Endodermal cell (in vitro differentiated cells): ENCODE measurements at places on chromosomes 7 and 10.

GRCh38 chr7:103752995-103753394 is 236.5 kb downstream of the RELN start:
- no peaks in the 10 kb centered on the region for H3K4me1 ChIP-seq
- no peaks in the 10 kb centered on the region for H3K27me3 ChIP-seq
- H3K27ac ChIP-seq, result no peak overlapping the region
- H3K36me3 ChIP-seq, result no peaks in the 10 kb centered on the region

- H3K27ac ChIP-seq, result no peak overlapping the region
- H3K4me1 ChIP-seq, result no peaks in the 10 kb centered on the region
- H3K27me3 ChIP-seq, result no peaks in the 10 kb centered on the region
- peaks cover 23% of the 10 kb centered on the region for H3K36me3 ChIP-seq
- peak; percentile 46 for DNase-seq
- H3K4me3 ChIP-seq, result no peak overlapping the region
Observed at GRCh38 chr10:25974897-25975459, 40.9 kb downstream of the MYO3A start.

DNA sequence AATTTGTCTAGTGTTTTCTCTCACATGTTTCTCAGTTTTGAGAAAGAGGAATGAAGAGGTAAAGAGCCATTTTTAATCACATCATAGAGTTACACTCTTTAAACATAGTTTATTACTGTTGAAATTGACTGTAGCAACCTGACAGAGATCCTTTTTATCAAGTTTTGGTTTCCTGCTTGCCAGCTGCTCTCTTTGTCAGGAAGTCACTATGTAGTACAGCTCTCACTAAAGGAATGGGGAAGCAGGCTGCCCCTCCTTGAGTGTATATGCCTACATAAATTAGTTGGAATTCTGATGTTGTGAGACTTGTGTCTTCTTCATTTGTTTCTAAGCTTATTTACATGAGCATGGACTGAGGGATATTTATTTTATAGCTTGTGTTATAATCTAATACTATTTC is 1274.0 kb upstream of the CELF2 start:
- no peaks in the 10 kb centered on the region for H3K36me3 ChIP-seq
- no peaks in the 10 kb centered on the region for H3K4me1 ChIP-seq
- DNase-seq, result no peak
- H3K4me3 ChIP-seq, result no peak overlapping the region
- no peak overlapping the region for H3K27ac ChIP-seq

DNA sequence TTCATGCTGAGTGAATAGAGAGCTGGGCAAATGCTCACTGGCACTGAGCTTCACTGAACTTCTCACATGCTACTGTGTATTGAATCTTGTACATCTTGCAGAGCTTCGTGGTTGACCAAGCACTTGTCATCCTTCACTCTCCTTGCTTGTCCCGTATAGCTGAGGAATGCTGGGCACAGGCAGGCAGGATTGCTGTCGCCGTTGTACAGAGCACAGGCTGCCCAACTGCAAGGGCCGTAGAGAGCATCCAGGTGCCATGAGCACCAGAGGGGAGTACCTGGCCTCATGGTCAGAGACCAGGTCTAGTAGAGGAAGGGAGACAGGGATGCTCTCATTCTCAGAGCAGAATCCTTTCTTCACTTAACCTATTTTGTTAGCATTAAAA is 99.8 kb upstream of the RET start:
- H3K27me3 ChIP-seq, result no peaks in the 10 kb centered on the region
- no peak overlapping the region for H3K4me3 ChIP-seq
- H3K27ac ChIP-seq, result no peak overlapping the region
- DNase-seq, result peak; percentile 26

DNA sequence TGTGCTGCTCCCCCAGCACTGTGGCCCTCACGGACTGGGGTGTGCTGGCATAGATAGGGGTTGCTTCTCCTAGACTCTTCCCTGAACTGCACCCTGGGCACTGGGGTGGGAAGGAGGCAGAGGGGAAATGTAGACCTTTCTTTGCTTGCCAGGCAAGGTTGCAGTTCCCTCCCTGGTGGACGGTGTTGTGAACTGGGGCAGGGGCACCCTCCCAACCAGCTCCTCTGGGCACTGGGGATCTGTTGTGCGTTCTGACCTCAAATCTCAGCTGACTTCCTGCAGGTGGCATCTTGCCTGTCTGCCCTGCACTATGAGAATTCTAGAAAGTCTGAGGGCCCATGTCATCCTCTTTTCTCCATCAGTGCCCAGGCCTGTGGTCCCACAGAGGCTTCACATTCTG is 53.9 kb downstream of the ARHGAP22 start:
- no peak overlapping the region for H3K27ac ChIP-seq
- H3K36me3 ChIP-seq, result no peaks in the 10 kb centered on the region
- H3K27me3 ChIP-seq, result no peaks in the 10 kb centered on the region
- no peak overlapping the region for H3K4me3 ChIP-seq
- DNase-seq, result peak; percentile 35

DNA sequence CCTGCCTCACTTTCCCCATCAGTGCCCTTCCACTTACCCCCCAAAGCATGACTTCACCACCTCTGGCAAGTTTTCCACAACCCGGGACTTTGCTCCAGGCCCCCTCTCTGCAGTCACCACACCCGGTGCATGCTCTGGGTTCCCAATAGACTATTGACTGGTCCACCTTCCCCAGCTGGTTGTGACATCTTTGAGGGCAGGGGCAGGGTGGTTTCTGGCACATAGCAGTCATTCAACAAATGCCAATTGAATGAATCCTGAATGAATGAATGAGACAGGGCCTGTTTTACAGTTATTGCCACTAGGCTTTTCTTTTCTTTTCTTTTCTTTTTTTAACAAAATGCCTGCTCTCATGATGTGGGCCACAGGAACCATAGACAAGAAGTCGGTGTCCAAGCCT is 28.8 kb upstream of the DOCK1 start:
- no peak overlapping the region for H3K27ac ChIP-seq
- no peaks in the 10 kb centered on the region for H3K4me1 ChIP-seq
- H3K4me3 ChIP-seq, result no peak overlapping the region
- no peak for DNase-seq

- peak; percentile 29 for DNase-seq
- no peak overlapping the region for H3K27ac ChIP-seq
- H3K36me3 ChIP-seq, result no peaks in the 10 kb centered on the region
- no peaks in the 10 kb centered on the region for H3K4me1 ChIP-seq
- no peaks in the 10 kb centered on the region for H3K27me3 ChIP-seq
Observed at GRCh38 chr10:78516756-78517155, 483.1 kb downstream of the RPS24 start.

DNA sequence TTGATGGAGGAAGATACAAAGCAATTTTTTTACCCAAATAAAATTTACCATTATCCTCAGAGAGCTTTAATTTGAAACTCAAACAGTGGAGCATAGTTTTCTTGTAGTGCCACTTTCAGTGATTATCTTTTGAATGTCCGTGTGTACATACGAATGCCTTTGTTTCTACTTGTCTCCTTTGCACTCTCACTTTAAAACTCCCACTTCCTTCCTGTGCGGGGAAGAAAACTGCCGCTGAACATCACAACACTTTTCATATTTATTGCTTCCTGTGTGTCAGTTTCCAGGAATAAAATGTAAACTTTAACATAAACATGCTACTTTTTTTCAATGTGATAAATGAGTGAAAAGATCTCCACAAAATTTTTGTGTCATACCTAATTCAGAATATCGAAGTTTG is 102.4 kb downstream of the SEMA3A start:
- no peaks in the 10 kb centered on the region for H3K4me1 ChIP-seq
- no peak overlapping the region for H3K4me3 ChIP-seq
- no peaks in the 10 kb centered on the region for H3K36me3 ChIP-seq
- H3K27ac ChIP-seq, result no peak overlapping the region
- H3K27me3 ChIP-seq, result no peaks in the 10 kb centered on the region

- DNase-seq, result no peak
- H3K4me3 ChIP-seq, result no peak overlapping the region
- H3K36me3 ChIP-seq, result no peaks in the 10 kb centered on the region
- no peaks in the 10 kb centered on the region for H3K27me3 ChIP-seq
- no peak overlapping the region for H3K27ac ChIP-seq
Observed at GRCh38 chr10:70399177-70399576, 4.8 kb upstream of the EIF4EBP2 start.

DNA sequence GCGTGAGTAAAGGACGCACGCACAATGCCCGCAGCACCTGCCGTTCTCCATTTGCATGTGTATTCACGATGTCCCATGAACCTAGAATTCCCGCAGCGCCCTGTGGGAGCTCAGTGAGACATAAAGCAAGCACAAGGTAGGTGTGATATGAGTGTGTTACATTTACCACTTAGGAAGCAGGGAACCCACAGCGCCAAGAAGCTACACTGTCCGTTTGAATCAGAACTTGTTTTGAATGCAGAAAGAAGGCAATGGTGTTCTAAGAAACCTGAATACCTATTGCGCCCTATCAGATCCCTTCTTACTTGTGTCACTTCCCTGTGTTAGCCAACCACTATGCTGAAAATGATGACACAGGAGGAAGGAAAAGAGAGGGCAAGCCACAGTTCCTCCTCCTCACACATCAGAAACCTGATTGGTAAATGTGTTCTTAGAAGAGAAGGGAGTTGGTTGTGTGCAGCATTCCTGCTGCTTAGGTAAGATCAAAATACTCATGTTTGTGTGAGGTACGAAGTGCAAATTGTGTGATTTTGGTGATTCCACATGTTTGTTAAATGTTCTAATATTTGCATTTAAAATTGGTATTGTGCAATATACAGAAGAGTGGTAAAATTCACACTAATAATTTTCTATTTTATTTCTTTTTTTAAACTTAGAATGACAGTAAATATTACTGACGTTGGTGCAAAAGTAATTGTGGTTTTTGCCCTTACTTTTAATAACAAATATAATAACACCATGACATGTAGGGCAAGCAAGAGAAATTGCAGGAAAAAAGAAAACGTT is 185.4 kb downstream of the SEC23IP start:
- no peak overlapping the region for H3K4me3 ChIP-seq
- no peaks in the 10 kb centered on the region for H3K27me3 ChIP-seq
- H3K27ac ChIP-seq, result no peak overlapping the region
- no peaks in the 10 kb centered on the region for H3K36me3 ChIP-seq
- H3K4me1 ChIP-seq, result no peaks in the 10 kb centered on the region

GRCh38 chr7:462173-463103 is 57.2 kb downstream of the PDGFA start:
- H3K4me3 ChIP-seq, result no peak overlapping the region
- no peak for DNase-seq
- peaks cover 4% of the 10 kb centered on the region for H3K4me1 ChIP-seq

GRCh38 chr7:130877991-130878305 is 143.9 kb upstream of the KLF14 start:
- no peak for DNase-seq
- peaks cover 5% of the 10 kb centered on the region for H3K4me1 ChIP-seq
- H3K27ac ChIP-seq, result peak overlapping the region; percentile 89
- H3K4me3 ChIP-seq, result no peak overlapping the region
- no peaks in the 10 kb centered on the region for H3K27me3 ChIP-seq

DNA sequence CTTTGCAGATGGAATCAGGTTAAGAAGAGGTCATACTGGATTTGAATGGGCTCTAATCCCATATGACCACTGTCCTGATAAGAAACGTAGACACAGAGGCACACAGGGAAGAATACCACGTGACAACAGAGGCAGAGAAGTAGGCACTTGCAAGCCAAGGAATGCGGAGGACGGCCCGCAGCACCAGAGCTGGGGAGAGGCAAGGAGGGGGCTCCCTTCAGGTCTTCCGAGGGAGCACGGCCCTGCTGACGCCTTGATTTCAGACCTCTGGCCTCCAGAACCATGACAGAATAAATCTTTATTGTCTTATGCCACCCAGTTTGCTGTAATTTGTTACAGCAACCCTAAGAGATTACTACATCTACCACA is 44.7 kb upstream of the TMEM213 start:
- DNase-seq, result no peak
- peaks cover 57% of the 10 kb centered on the region for H3K27me3 ChIP-seq
- H3K4me1 ChIP-seq, result no peaks in the 10 kb centered on the region
- no peak overlapping the region for H3K27ac ChIP-seq

GRCh38 chr10:117989962-117990361 is 56.8 kb downstream of the RAB11FIP2 start:
- no peak for DNase-seq
- H3K4me3 ChIP-seq, result no peak overlapping the region
- H3K27me3 ChIP-seq, result no peaks in the 10 kb centered on the region
- H3K4me1 ChIP-seq, result peaks cover 2% of the 10 kb centered on the region

GRCh38 chr7:117072620-117073118 is 119.4 kb downstream of the ST7 start:
- no peak overlapping the region for H3K4me3 ChIP-seq
- no peak for DNase-seq
- H3K36me3 ChIP-seq, result no peaks in the 10 kb centered on the region
- peaks cover 16% of the 10 kb centered on the region for H3K4me1 ChIP-seq

- H3K4me3 ChIP-seq, result no peak overlapping the region
- H3K4me1 ChIP-seq, result no peaks in the 10 kb centered on the region
- H3K27ac ChIP-seq, result no peak overlapping the region
- DNase-seq, result peak; percentile 75
Observed at GRCh38 chr10:126671402-126671975, 996 bp upstream of the C10orf90 start.

- H3K36me3 ChIP-seq, result no peaks in the 10 kb centered on the region
- no peaks in the 10 kb centered on the region for H3K4me1 ChIP-seq
- no peak overlapping the region for H3K4me3 ChIP-seq
Observed at GRCh38 chr7:26685606-26686005, 178.8 kb downstream of the SKAP2 start.

DNA sequence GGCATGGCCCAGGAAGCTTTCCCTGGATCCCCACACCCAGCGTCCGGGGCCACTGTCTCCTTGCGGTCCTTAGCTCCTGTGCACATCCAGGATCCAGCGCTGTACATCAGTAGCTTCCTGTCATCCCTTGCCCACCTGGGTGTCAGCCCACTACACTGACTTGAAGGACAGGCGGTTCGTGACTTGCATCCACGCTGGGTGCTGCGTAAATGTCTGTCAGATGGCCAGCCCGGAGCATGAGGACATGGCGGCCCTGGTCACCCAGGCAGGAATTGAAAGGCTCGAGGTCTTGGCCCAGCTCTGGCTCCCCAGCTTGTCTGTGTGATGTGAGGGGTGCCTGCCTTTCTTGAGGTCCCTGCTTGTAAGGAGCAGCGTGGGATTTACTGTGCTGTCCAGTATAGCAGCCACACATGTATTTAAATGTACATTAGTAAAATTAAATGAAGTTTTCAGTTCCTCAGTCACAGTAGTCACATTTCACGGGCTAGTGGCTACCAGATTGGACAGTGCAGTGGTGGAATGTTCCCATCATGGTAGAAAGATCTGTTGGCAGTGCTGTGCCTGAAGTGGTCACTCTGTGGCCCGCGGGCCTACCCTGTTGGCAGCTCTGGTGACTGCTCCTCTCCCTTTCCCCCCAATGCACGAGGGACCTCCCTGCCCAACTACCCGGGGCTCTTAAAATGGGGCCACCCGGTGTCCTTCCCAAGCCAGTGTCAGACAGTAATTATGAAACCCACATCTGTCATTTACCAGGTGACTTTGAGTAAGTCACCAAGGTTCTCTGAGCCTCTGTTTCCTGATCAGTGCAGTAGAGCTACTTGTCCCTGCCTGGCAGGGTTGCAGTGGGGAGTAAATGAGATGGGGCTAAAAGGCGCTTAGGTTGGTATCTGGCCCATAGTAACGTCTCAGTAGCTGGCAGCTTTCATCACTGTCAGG is 97.8 kb upstream of the PPIF start:
- no peaks in the 10 kb centered on the region for H3K36me3 ChIP-seq
- no peaks in the 10 kb centered on the region for H3K27me3 ChIP-seq
- no peaks in the 10 kb centered on the region for H3K4me1 ChIP-seq
- H3K4me3 ChIP-seq, result no peak overlapping the region
- DNase-seq, result no peak

- no peak for DNase-seq
- no peaks in the 10 kb centered on the region for H3K27me3 ChIP-seq
- H3K36me3 ChIP-seq, result peaks cover 25% of the 10 kb centered on the region
Observed at GRCh38 chr10:112539340-112539739, 92.3 kb downstream of the VTI1A start.

- peaks cover 4% of the 10 kb centered on the region for H3K4me1 ChIP-seq
- no peaks in the 10 kb centered on the region for H3K36me3 ChIP-seq
- no peak overlapping the region for H3K4me3 ChIP-seq
- no peak overlapping the region for H3K27ac ChIP-seq
- H3K27me3 ChIP-seq, result no peaks in the 10 kb centered on the region
Observed at GRCh38 chr7:342681-343216, 52.8 kb downstream of the FOXL3 start.
